ENCODE measurements at places on chromosomes 3 and 15.

GRCh38 chr3:3664935-3665334, 134.3 kb upstream of the LRRN1 start:
- peak; percentile 83 for DNase-seq

- peak; percentile 79 for DNase-seq
Measured at GRCh38 chr15:90071220-90071807, 31.0 kb downstream of the IDH2 start.

- peak; percentile 21 for DNase-seq
Measured at GRCh38 chr15:75091814-75092213, 68.4 kb downstream of the PPCDC start.

DNA sequence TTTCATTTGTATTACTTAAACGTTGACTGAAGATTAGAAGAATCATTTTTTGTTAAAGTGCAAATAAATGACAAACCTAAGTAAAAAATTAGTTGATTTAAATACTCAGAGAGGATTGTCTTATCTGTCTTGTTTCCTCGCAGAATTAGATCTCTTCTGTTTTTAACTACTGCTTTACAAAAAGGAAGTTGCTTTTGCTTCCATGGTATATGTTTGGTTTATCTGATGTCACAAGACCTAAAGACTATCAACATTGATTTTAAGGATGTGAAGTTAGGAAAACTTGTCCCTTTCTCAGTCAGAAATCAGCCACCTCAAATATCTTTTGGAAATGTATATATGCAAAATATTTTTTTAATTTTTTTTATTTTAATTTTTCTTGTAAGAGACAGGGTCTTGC, 28.7 kb downstream of the GPR171 start:
- DNase-seq: no peak

DNA sequence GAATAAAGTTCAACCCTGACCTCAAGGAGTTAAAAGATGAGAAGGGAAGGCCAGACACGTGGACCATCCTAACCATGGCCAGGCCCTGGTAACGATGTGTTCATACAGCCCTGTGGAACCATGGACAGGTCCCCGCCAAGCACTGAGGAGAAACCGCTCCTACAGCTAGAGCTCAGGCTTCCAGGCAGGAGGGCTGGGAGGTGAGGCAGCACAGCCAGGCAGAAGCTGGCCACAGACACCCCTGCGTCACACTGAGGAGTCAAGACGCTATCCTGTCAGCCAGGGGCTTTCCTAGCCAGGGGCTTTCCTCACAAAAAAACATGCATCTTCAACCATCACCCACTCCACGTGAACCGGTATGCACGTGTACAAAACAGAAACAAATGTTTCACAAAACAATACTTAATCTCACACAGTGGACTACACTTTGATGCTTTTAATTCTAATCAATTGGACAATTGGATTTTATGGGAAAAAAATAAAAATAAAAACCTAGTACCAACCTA, 73.2 kb downstream of the TBC1D2B start:
- no peak for DNase-seq

- peak; percentile 42 for DNase-seq
Measured at GRCh38 chr15:66931768-66932633, 133.4 kb upstream of the SMAD3 start.

DNA sequence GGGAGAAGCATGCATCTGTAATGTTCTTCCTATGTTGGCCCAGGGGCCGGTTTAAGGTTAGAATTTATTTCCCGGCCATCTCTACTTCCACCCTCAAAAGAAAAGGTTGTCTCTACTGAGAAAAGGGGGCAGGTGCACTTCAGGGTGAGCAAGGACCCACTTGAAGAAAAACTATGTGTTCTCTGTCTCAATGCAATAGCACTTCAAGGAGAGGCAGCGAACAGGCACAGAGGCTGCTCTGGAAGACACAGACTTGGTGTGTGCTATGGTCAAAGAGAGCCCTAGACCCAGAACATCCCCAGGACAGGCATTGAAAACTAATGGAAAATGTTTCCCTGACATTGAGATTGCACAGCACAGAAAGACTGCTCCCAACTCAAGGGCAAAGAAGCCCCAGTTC, 7.6 kb downstream of the MINDY4B start:
- no peak for DNase-seq

DNA sequence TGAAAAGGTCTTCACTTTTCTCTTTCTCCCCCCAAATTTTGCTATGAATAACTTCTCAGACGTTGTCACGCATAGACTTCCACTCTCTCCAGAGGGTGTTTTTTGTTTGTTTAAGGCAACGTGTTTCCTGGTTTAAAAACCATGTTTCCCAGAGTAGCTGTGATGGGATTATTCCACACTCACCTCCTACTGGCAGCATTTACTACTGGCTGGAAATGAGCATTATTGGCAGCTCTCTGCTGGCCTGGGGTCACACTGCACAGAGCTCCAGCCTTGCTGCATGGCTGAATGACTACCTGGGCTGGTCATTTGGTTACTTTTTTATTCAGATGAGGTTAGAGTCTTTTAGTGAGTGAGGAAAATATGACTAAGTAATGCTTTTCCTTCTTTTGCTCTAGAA, 65.2 kb downstream of the RARB start:
- DNase-seq: no peak

DNA sequence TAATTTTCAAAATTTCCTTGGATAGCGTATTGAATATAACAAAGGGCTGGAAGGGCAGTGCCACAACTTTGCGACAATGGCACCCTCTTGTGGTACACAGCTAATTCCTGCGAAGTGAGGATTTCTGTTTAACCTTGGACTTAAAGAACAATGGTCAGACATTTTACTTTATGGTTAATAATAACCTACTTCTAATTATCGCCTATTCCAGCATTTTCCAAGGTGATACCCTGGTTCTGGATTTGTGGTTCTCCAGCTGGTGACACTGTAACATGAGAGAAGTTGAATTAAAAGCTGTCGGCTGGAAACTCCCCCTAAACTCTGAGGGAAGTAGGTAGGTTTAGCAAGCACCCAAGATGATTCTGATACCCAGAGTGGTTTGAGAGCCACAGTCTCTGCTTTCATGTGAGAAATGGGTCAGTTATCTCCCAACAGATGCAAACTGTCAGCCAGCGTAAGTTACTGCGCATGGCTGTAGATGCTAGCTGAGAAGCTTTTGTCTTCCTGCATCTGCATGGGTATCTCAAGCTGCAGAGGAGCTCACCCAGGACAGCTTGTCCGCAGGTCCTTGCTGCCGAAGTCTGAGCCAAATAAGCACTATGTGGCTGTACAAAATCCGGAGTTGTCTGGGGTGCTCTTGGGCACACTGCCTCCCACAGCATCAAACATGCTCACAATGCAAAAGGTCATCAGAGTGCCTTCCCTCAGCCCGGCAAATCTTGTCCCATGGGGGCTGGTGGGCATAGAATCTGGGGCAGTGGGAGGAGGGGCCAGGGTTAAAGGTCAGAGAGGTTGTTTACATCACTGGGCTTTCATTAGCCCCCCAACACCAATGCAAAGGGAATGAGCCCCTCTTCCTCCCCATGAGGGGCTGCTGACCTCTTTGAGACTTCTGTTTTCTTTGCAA, 6.6 kb upstream of the CHSY1 start:
- peak; percentile 72 for DNase-seq

DNA sequence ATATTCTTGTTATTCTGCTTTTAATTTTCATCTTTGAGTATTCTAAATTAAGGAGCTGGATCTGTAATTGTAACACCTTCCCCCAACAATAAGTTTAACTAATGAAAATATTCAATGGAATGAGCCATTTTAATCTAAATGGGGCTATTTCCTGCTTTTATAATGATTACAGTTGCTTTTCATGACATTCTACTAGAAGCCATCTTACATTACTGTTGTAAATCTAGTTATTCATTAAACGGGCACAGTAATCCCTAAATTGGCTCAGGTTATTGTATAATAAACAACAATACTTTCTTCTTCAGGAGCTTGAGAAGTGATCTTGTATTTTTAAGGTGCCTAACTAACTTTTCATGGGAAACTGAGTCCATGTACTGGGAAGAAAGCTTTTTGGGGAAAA, 8.5 kb downstream of the FLNB start:
- DNase-seq: no peak

GRCh38 chr15:64070965-64071851, 22.4 kb downstream of the CIAO2A start:
- DNase-seq: peak; percentile 53

DNA sequence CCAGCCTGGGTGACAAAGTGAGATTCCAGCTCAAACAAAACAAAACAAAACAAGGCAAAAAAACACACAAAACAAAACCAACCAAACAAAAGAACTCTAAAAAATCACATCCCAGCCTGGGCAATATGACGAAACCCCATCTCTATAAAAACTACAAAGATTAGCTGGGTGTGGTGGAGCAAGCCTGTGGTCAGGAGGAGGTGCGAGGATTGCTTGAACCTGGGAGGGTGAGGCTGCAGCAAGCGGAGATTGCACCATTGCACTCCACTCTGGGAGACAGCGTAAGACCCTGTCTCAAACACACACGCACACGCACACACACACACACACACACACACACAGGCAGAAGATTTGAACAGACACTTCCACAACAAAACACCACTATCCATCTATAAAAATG, 99.6 kb downstream of the SHQ1 start:
- no peak for DNase-seq

DNA sequence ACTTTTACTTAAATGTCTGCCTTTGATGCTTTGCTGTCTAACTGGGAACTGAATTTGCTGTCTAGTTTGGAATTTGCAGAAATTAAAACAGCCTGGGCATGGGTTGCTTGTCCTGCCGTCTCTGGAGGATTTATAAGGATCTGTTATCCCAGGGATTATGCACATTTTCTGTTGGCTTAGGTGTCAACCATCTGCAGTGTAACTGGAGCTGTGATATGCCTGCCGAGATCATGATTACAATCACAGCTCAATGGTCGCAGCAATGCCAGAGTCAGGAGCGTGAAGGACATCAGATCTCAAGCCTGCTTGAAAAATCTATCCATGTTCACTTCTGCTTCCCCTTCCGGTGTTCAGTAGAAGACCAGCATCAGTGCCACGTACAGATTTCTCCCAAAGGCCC, 41.8 kb upstream of the SETMAR start:
- DNase-seq: no peak

- DNase-seq: no peak
Measured at GRCh38 chr15:64642875-64643274, 132.5 kb downstream of the RBPMS2 start.

DNA sequence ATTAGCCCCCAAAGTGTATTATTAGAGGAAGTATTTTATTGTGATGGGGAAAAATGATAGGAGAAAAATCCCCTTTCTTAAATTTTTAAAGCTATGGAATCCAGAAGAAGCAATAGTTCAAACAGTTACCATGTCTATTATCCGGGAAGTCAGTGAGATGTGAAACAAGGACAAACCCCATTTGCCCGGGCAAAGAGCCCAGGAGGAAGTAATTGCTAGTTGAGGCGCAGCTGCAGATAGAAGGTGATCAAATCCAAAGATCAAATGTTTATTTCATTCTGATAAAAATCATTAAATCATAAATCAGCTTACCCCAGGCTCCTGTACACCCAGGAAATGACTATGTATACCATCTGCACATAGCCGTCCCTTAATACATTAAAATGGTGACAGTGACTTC, 204.0 kb upstream of the CRBN start:
- no peak for DNase-seq

- peak; percentile 83 for DNase-seq
Measured at GRCh38 chr3:72238010-72238691, 453.2 kb upstream of the PROK2 start.

- DNase-seq: no peak
Measured at GRCh38 chr15:41333026-41333562, 413 bp downstream of the NUSAP1 start.

DNA sequence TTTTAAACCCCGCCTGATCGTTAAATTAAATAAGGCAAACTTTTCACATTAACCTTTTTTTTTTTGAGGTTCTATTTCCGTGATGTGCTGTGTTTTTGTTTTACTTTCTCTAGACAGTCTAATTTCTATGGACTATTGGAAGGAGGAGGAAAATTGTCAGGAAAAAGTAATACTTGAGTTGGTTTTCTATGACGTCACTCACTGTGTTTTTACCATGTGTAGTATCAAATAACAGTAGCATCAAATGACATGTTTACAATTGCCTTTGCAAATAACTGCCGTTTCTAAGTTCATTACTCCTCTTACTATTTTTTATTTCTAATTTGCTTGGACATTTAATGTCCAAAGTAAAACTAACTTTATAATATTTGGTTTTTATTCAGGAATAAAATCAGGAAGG, 32.3 kb downstream of the MYO1E start:
- DNase-seq: no peak

DNA sequence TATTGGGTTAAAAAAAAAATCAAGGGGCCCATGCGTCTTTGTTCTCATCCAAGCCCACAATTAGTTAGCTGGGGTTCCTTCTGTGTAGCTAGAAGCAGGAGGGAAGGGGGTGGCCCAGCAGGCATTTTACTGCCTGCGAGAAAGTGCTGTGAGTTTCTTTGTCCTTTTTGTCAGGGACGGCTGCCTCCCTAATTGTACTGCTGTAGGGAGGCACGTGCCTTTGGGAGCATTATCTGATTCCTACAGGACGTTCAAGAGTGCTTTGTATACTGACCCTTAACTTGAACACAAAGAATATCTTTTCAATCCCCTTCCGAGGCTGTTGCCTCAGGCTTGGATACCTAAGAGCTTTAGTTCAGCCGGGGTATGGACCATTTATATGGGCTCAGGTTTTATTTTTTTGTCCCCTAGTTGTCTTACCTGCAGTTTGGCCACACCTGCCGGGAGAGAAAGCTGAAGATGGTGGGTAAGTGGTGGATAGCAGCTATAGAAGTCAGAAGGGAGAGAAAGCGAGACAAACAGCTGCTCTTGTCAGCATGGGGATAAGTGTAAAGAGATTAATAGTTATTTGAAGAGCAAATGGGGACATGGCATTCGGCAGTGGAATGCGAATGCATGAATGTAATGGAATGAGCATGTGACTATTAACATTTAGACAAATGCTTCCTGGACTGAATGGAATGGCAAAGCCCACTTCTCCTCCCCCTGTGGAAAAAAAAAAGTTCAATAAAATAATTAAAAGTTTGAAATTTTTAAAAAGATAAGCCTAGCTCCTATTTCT, 175.2 kb downstream of the TP63 start:
- DNase-seq: peak; percentile 78

GRCh38 chr3:37628711-37629301, 232.9 kb upstream of the CTDSPL start:
- peak; percentile 83 for DNase-seq

DNA sequence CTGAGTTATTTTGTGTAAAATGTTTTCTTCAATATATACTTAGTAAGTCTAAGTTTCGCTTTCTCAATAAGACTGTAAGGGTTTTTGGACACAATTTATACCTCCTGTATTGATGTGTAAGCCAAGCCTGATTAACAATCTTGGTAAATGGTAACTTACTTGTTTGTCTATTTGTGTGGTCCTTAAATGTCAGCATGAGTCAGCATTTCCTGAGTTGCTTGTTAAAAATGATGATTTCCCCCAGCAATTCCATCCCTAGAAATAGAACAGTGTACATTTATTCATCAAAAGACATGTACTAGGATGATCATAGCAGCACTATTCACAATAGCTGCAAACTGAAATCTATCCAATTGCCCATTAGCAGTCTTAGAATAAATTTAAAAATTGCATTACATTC, 53.4 kb upstream of the LRIG1 start:
- DNase-seq: peak; percentile 53
